NCI-H1105 (cell line): ENCODE measurements at places on chromosomes 4 and X.

- DNase-seq = no peak
Observed at GRCh38 chr4:1011022-1011665, at the start of gene FGFRL1. TSS of gene FGFRL1 (plus strand) at chr4:1011626. CDS start at chr4:1012486, 860 bp downstream.

- no peak for DNase-seq
Observed at GRCh38 chr4:161186012-161186411, 977.8 kb downstream of the FSTL5 start.

- no peak for DNase-seq
Observed at GRCh38 chr4:121846662-121847061, 23.0 kb upstream of the CCNA2 start.

DNA sequence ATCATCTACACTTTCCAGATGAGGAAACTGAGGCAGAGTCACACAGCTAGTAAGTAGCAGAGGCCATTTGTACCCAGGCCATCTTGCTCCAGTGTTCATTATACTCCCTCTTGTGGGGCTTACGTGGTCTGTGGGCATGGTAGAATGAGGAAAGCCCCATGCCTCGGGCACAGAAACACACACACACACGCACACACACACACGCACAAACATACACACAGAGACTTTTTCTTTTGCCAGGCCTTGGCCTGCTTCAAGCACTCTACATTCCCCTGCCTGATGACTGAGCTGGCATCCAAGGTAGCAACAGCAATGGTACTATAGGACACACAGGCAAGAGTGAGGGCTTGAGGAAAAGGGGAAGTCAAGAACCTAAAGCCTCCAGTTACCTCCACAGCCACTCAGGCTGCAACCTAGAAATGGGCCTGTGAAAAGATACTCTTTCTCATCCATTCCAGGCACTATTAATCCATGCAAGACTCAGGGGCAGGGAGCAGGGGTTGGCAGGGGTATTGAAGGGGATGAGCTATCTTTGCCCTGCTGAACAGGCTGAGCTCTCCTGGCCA lies 43.6 kb downstream of the STARD8 start:
- DNase-seq = no peak

GRCh38 chrX:133258481-133258880 lies 40.3 kb upstream of the TFDP3 start:
- no peak for DNase-seq

GRCh38 chr4:38647101-38647819 lies 16.7 kb upstream of the KLF3 start:
- no peak for DNase-seq

- DNase-seq = no peak
Observed at GRCh38 chrX:13103914-13104274, 59.5 kb upstream of the FAM9C start.

DNA sequence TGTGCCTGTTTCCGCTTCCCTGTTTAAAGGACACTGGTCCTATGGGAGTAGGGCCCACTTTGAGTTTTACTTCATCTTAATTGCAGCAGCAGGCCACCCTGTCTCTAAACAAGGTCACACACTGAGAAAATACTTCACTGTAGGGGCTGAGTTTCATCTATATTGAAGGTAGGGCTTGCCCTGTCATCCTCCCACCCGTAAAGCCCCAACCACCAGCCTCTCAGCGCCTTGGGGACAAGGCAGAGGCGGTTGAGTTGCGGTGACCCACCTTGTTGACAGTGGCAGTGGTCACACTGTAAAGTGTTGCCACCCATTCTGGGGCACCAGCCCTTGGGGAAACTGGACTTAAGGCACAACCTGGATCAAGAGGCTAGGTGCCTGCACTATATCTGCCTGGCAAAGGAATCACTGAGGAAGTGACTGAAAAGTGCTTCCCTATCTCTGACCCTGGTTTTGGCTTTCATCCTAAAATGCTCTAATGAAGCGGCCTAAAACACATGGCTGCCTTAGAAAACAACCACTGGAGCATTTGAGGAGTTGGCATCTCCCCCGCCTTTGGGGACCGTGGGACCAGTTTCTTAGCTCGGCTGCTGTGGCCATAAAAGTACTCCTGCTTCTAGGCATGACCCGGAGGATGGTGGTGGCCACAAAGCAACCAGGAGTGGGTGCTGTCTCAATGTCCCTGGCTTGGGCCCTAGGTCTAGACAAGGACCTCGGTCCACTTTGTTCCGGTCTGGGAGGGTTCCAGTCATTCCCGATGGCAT lies 7.8 kb upstream of the WDR1 start:
- no peak for DNase-seq

GRCh38 chr4:128393101-128393704 lies 105.6 kb upstream of the PGRMC2 start:
- DNase-seq = peak; percentile 68

GRCh38 chrX:24276015-24276414 lies 37.9 kb downstream of the SUPT20HL2 start:
- DNase-seq = no peak

DNA sequence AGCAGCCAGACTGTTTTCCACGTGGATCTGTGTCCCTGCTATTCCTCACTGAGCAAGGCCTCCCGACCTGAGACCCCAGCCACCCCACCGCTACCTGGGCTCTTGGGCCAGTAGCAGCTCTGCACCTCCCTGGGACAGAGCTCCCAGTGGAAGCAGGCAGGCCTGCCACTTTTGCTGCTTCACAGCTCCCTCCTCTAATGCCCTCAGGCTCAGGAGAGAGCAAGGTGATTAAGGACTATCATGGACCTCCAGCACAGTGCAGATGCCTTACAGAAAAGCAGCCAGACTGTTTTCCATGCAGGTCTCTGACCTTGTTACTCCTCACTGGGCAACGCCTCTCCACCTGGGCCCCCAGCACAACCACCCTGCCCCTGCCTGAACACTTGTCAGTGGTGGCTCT lies 37.0 kb downstream of the AWAT2 start:
- DNase-seq = no peak

DNA sequence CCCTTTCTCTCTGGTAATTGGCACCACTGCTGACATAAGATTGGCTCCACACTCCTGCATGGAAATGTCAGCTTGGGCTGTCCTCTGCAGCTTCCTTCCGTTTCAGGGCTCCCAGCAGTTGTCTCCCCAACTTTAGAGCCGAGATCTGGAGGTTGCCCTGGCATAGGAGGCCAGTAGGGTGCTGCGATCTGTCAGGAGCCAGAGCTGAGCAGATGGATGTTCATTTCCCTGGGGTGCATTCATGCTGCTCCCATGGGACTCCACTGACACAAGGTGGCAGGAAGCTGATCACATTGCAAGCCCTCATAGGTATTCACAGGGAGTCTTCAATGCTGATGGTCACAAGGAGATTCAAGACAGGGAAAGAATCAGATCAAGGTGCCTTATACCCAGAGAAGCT lies 116.6 kb upstream of the RAI2 start:
- DNase-seq = no peak

GRCh38 chr4:52657292-52657617 lies 1.8 kb downstream of the USP46 start:
- DNase-seq = no peak

GRCh38 chr4:48085821-48086589 lies 48.0 kb downstream of the TXK start:
- DNase-seq = no peak

- no peak for DNase-seq
Observed at GRCh38 chr4:174600391-174600790, 78.1 kb upstream of the HPGD start.

- DNase-seq = no peak
Observed at GRCh38 chr4:4866124-4866865, 6.8 kb downstream of the MSX1 start.

DNA sequence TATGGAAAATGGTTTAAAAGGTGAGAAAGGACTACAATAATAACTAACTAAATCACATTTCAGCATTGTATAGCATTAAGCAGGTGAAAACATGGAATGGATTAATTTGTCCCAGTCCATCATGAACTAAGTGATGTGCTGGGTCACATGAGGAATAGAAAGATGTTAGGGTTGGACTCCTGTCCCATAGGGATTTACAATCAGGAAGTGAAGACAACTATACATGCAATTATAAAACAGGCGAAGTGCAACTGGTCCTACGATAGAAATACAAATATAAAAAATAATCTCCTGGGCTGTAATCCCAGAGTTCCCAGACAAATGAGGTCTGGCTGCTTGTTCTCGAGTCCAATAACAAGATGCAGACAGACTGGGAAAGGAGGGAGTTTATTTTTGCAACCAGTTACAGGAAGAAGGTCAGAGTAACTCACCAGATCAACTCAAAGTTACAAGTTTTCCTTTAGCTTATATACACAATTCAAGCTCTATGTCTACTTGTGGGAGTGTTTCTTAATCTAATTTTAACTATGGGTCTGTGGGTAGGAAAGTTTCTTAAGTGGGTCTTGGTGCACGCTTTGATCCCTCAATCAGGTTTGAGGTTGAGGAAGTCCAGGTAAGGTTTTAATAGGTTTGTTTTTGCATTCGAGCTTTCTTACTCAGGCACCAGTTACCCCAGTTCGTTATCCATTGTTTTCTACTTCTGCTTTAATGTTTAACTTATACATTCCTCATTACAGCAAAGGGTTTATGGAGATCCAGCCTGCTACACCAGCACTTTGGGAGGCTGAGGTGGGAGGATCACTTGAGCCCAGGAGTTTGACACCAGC lies 50.1 kb downstream of the IGFBP7 start:
- DNase-seq = no peak

DNA sequence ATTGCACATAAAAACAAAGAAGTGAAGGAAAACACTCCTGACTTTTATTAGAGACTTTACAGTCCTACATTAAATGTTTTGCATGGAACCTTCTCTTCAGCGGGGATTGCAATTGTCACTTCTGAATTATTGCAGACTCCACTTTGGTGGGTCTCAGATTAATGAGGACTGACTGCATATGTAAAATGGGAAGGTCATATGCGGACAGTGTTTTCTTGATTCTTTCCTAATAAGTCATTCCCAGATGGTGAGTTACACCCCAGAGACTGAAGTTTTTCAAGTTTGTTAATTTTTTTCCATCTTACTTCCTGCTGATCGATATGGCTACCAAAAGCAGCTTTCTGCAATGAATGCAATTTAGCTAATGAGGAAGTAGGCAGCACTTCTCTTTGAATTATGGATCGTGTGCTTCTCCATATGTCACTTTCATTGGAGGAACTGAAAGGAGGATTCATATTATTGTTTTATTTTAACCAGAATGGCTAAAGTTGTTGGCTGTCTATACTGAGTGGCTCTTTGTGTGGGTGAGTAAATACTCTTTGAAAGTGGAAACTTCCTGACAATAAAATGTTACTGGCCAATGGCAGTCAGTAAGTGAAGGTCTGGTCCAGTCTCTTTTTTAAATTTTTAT lies 119.3 kb upstream of the CLNK start:
- DNase-seq = no peak

DNA sequence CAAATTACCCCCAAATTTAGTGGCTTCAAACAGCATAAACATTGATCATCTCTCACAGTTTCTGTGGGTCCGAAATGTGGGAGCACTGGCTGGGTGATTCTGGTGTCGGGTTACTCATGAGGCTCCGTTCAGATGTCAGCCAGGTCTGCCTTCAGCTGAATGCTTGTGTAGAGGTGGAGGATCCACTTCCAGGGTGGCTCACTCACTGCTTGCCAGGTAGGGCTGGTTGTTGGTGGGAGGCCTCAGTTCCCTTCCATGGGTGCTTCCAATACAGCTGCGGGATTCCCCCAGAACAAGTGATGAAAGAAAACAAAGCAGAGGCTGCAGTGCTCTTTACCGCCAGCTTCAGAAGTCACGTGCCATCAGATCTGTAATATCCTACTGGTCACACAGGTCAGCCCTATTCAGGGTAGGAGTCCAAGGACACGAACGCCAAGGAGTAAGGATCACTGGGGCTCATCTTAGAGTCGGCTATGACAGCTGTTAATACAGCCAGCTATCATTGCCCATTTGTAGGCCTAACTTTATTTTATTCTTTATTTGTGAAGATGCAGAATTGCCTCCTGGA lies 1.1 kb upstream of the SMIM43 start:
- DNase-seq = no peak

- no peak for DNase-seq
Observed at GRCh38 chr4:126869967-126870366, 762.8 kb upstream of the INTU start.

- no peak for DNase-seq
Observed at GRCh38 chr4:115781528-115782146, 668.2 kb upstream of the NDST4 start.

- no peak for DNase-seq
Observed at GRCh38 chrX:123436512-123437136, 252.5 kb downstream of the GRIA3 start.

GRCh38 chr4:153469031-153469430 lies 2.9 kb downstream of the TMEM131L start:
- DNase-seq = no peak

- no peak for DNase-seq
Observed at GRCh38 chr4:24529555-24529954, 54.8 kb downstream of the DHX15 start.

- no peak for DNase-seq
Observed at GRCh38 chrX:103792916-103793544, 16.4 kb downstream of the PLP1 start.

DNA sequence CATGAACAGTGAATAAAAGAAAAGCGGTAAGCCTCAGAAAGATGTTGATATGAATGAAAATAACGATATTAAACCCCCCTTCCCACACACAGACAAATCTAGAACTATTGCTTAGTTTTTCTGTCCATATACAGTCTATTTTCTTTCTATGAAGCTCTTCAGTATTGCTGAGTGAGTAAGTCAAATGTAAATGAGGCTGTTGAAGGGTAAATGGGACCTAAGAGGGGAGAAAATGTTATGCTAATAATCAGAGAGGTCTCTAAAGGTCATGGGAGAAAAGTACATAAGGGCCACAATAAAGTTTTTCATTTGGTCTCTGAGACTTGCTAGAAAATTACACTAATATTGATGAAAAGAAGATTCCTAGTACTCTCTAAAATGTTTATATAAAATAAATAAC lies 56.2 kb downstream of the PABPC4L start:
- DNase-seq = no peak
